ENCODE measurements at places on chromosomes 13 and 19.

- DNase-seq: no peak
Observed at GRCh38 chr13:20671789-20672188, 31.7 kb upstream of the IL17D start.

DNA sequence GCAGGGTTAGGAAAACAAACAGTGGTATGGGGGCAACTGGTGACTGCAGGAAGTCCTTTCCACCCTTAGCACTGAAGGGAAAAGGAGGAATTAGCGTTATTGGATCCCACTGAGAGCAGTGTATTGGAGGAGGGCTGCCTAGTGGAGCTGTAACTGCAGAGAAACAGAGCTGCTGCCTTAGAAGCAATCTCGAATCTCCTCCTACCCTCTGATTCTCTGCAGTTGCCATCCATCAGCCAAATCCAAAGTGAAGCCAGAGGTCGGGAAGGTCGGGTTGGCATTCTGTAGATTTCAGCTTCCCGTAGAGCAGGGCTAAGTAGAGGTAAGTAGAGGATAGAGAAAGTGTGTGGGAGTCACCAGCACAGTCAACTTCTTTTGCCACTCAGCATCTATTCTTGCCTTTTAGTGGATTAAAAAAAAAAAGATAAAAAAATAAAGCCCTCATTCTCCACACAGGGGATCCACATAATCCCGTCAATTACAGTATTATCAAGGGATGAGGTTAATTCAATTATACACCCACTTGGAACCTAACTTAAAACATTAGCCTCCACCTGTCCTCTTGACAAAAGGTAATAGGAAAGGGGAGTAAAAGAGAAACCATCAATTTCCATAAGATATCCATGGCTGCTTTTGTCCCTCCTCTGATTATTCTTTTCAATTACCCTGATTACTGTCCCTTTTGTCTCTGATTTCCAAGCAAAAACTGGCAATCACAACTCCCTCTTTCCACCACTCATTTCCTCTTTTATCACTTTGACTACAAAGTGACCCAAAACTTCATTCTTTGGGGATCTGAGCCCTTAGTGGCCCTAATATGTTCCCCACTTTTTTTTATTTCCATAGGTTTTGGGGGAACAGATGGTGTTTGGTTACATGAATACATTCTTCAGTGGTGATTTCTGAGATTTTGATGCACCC lies 234.7 kb downstream of the RBM26 start:
- no peak for DNase-seq

DNA sequence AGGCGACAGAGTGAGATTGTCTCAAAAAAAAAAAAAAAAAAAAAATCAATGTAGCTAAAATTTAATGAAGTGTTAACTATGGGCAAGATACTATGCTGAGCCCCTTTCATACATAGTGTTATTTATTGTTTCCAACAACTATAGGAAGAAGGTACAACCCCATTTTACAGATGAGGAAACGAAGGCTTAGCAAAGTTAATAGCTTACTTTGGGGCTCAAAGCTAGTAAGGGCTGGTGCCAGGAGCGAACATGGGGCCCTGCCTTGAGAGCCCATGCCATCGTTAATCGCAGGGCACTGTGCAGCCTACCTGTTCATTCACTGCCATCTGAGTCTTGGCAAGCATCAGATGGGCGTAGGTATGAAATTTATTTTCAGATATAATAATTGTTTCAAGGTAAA lies 1.9 kb upstream of the FRY start:
- DNase-seq: no peak

- no peak for DNase-seq
Observed at GRCh38 chr13:45604892-45605291, 10.6 kb downstream of the ERICH6B start.

DNA sequence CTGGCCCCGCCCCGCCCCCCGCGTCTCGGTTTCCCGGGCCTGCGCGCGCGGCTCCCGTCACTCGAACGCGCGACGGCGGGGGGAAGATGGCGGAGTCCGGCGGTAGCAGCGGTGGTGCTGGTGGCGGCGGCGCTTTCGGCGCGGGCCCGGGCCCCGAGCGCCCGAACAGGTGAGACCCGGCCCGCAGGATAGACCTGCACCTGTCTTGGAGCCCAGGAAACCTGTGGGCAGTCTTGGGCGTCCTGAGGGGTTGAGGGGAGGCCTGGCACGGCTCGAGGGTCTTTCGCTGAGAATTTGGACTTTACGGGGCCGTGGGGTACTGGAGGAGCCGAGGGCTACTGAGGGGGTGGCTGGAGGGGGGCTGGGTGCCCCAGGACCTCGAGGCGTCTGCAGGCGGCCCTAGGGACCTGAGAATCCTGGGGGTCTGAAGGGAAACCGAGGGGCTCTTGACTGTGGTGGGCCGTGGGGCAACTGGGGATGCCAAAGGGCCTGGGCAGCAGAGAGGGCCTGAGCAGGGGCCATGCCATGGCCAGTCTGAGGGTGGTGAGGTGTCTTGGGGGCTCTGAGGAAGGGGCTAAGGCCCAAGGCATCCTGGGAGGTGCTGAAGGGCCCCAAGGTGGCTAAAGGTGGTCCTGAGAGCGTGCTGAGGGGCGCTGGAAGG lies at the start of gene KLHL26:
TSS of gene KLHL26 (plus strand) at position 60 of the 661 bp plus-strand sequence. CDS start at position 87, 27 bp downstream.
- DNase-seq: peak; percentile 82

- no peak for DNase-seq
Observed at GRCh38 chr19:11872624-11873023, 15.0 kb upstream of the ZNF69 start.

- DNase-seq: no peak
Observed at GRCh38 chr13:69721631-69722030, 386.0 kb upstream of the ATXN8OS start.

DNA sequence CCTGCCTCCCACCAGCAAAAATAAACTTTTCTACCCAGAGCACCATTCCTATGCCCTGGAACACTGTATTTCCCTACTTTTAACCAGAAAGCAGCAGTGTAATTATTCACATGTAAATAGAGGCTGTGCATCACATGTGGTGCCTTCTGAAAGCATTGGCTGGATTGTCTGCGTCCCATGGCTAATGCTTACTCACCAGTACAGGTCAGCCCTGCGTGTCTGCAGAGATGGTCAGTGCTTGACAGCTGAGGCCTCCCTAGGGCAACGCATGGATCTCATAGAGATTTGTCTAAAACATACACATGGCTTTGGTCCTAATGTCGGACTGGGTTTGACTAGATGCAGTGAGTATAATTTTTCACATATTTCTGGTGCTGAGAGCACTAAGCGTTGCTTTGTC lies 64.2 kb downstream of the DPY19L3 start:
- no peak for DNase-seq

DNA sequence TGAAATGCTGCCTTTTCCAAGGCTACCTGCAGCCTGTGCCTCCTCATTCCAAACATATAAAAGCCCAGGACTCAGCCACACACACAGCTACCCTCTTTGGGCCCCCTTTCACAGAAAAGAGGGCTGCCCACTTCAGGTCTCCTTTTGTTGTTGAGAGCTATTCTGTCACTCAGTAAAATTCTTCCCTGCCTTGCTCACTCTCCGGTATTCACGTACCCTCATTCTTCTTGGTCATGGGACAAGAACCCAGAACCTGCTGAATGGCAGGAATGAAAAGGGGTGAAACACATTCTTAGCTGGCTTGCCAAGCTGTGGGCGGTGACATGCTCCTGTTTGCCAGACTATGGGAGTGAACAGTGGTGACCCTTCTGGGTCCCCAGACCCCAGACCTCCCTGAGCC lies 338.0 kb upstream of the ATXN8OS start:
- no peak for DNase-seq

- no peak for DNase-seq
Observed at GRCh38 chr13:37453246-37453645, 145.3 kb downstream of the POSTN start.

GRCh38 chr19:12095111-12095790 lies 30.7 kb downstream of the ZNF844 start:
- no peak for DNase-seq

DNA sequence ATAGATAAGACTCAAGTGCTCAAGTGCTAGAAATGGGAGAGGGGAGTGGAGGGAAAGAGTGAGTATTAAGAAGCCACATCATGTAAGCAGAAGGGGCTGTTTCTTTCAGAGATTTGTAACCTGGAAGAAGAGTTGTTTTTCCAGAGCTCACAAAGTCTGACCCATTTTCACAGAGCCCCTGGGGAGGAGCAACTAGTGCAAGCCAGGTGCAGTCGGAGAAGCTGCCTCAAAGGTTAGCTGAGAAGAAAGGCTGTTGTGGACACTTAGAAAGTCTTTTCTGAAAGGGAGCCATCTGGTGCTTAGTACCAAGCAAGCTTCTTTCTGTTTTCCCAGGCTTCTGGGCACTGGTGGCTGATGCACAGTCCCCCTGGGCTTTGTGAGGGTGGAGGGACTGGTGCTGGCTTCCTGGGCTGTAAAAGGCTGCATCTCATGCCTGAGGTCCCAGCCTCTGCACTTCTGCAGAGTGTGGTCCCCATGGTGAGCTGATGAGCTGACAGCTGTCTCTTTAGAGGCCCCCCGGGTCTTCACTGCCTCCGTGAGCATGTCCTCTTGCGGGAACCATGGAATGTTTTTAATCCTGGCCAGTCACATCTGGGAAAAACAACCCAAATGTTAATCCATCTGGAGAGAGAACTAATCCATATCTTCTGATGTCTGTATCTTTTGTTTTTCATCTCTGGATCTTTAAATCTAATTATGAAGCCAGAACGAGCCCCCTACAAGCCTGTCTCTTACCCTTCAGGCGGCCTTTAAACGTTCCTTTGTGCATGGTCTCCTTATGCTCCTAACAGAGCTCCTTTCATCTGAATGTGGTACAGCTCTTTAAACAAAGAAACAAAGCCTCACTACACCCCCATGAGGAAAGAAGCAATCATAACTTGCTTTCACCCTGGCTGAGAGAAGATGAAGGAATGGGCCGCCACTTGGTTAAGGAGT lies 40.2 kb downstream of the OLFM4 start:
- no peak for DNase-seq

GRCh38 chr13:104460554-104460953 lies 1394.3 kb upstream of the SLC10A2 start:
- no peak for DNase-seq

GRCh38 chr13:42380420-42381164 lies 108.6 kb downstream of the AKAP11 start:
- DNase-seq: no peak

DNA sequence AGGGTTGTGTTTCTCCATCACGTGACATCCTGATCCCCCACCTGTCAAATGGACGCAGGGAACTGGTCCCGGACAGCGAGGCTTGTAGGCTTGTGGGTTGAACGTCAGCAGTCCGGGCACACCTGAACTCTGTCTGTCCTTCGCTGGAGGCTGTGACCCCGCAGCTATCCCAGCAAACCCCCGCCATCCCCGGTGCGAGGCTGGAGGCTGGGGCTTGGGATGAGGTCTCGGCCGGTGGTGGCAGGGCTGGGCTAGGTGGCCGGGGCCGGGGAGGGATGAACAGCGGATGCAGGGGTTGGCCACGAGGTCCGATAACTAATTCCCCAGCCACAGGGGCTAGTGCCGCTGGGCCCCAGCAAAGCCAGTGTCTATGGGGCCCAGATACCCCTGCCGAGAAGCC lies 8.8 kb downstream of the LSM7 start:
- no peak for DNase-seq

Measured in H54 (cell line).